ENCODE measurements at places on chromosomes 7 and 10.

DNA sequence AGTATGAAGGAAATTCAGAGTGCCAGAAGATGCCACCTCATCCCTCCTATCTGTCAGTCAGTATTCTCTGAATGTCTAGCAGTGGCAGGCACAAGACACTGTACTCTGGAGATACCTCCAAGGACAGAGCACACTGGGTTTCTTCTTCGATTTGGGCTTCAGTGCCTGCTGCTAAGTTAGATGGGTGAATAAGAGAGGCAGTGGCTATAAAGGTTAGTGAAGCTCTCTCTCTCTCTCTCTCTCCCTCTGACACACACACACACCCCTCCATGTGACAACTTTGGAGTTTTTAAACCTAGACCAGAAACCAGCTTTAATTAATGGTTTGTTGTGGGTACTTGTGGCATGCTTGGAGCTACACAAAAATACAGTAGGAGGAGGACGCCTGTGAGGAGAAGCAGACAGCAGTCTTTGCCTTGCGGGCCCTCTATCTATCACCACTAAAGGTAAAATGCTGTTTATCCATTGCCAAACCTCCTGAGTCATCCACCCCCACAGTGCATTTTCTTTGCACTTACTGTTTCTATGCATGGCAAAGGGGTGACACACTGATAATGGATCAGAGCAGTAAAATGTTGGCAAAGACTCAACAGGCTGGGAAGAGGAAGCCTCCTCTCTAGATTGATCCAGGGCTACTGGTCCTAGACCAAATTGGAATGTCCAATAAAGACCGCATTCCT is 102.5 kb downstream of the TRIL start:
- no peak for DNase-seq

DNA sequence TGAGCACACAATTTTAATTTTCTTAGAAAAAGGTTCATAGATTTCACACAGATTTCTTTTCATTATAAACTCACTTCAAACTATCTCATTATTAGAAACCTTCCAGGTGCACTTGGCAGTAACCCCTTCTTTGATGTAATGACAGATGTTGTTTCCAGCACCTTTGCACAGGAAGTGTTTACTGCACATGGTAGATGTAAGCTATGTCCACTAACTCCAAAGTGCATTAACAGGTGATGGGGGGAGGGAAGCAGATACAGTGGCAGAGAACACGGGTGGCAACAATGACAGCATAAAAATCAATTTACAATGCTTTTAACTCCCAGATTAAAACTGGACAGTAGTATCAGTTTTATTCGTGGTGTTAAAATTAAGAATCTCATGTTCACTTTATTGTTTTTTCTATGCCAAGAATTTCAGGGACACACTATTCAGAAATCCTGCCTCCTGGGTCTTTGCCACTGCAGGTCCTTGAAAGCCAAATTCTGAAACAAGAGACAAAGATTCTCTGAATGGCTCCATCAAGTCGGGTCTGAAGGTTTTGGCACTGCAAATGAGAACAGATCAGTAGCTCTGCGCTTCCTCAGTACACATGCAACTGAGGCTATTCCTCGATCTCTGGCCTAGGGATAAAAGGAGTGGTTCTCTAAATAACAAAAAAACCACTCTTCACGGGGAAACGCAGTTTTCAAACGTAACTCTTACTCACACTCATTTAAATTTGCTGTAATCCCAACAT is 187.7 kb downstream of the JAZF1 start:
- no peak for DNase-seq

- no peak for DNase-seq
Observed at GRCh38 chr10:67670401-67670800, 25.6 kb downstream of the CTNNA3 start.

- no peak for DNase-seq
Observed at GRCh38 chr7:134724606-134725005, 54.8 kb upstream of the CALD1 start.

- no peak for DNase-seq
Observed at GRCh38 chr10:131049016-131049415, 262.5 kb downstream of the TCERG1L start.

GRCh38 chr7:158065340-158065739 is 522.3 kb downstream of the PTPRN2 start:
- DNase-seq = no peak

GRCh38 chr10:59265141-59265540 is 88.7 kb downstream of the PHYHIPL start:
- no peak for DNase-seq

GRCh38 chr10:79266084-79266483 is 81.2 kb upstream of the PPIF start:
- DNase-seq = no peak

- no peak for DNase-seq
Observed at GRCh38 chr7:64551375-64552142, 11.3 kb downstream of the ZNF680 start.

DNA sequence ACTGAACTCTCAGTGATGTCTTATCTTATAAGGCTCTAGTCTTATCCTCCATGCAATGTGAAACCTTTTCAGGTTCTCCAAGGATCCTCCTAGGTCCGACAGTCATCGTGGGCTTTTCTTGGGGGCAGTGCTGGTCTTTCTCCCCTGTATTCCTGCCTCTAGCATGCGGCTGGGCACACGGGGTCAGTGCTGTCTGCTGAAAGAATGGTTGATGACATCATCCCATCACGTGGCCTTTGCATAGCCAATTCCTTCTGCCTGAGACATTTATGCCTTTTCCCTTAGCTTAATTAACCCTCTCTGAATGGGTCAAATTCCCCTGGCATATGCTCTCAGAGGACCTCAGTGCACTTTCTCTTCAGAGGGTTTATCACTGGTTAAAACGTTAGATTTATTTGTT is 27.0 kb upstream of the KCNK18 start:
- no peak for DNase-seq

DNA sequence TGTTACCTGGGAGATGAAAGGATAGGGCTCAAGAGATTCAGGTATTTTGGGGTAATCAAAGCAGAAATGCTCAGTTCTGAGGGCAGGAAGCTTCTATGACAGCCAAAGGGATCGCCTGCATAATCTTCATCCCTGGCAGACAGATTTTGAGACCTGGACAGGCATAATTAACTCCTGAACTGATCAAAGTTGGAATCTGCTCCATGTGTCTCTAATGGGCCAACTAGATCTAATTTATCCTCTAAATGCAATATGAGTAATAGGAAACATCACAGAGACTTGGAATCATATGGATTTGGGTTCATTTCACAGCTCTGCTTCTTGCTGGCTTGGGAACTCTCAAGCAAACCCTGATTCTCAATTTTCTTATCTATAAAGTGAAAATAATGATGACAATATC is 41.2 kb upstream of the EPHB6 start:
- no peak for DNase-seq

GRCh38 chr10:109914966-109915365 is 8.3 kb downstream of the XPNPEP1 start:
- DNase-seq = no peak

- DNase-seq = no peak
Observed at GRCh38 chr10:26743091-26743490, 45.6 kb downstream of the PDSS1 start.

GRCh38 chr7:75971961-75972763 is 22.2 kb downstream of the TMEM120A start:
- DNase-seq = no peak

DNA sequence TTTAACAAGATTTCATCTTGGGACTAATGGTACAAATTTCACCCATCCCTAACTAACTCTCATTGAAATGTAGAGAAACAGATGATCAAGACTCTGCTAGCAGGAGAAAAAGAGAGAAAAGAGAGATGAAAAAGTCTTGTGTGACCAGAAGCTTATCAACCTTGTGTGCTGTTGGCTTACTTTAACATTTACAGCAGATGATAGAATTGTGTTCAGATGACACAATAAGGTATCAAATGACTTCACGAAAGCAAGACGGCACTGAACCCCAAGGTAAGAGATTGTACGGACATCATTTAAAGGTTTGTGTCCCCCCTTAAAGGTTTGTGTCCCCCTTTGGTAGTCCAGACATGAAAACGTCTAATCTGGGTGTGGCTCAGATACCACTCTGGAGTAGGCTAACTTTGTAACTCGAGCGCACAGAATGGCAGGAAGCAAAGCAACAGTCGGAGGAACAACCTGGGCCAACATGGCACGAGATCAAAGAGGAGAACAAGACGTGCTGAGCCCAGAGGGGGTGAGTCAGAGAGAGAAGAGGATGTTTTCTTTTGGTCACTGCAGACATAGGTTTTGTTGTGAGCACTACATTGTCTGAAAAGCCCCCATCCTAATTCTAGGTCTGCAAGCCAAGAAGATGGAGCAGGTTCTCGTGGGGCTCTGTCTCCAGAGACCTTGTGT is 10.4 kb upstream of the LMBR1 start:
- DNase-seq = peak; percentile 66

DNA sequence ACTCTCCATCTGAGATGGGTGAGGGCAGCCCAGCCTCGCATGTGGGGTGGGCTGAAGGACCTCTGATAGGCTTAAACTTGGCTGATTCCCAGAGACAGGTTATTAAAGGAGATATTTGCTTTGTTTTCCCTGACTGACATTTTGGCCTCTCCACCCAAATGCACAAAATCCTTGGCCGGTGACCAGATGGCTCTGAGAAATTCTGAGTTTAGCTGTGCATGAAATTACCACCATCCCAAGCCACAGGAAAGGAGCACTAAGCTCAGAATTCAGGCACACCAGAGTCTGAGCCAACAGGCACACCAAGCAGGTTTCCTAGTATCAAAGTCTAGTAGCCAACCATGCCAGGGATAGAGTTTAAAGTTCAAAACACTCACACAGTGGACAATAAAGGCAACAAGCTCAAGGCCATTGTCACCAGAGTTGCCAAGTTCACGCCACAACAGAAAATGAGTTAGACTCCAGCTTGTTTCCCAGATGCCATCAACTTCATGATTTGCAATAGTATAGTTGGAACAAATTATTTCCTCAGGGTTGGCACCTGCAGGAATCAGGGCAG is 387.6 kb downstream of the KCNMA1 start:
- no peak for DNase-seq

DNA sequence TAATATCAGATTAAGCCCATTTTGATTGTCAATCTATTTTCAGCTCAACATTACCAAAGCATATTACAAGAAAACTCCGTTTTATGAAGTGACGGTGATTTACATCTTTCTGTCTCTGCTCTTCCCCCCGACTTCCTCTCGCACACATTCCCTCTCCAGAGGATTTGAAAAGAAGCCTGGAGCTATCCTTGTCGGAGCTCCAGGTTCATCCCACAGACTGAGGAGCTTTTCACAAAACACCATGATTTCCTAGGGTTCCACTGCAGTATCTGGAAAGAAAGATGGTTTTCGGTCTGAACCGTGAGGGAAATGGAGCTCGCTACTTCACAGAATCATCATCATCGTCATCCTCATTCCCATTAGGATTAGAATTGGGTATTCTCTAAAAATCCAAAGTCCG is 655.5 kb upstream of the MGMT start:
- no peak for DNase-seq

- DNase-seq = no peak
Observed at GRCh38 chr10:74786126-74786525, 40.3 kb upstream of the KAT6B start.

GRCh38 chr10:117860823-117861222 is 185.9 kb downstream of the RAB11FIP2 start:
- DNase-seq = no peak

DNA sequence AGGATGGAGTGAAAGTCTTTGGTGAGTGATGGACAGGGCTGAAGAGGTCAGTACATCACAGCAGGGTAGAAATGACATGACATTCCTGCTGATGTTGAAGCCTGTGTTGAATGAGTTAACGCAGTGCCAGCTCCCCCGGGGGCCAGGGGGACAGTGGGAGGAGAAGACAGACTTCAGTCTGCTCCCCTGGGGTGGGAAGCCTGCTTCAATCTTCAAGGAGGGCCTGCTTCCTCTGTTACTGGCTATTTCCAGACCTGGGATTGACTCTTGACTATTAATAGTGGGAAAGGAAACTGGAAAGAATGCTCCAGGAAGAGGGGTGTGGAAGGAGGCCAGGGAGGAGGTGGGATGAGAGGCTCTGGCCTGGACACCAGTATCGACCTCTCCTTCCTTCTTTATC is 27.2 kb downstream of the PODXL start:
- DNase-seq = no peak

DNA sequence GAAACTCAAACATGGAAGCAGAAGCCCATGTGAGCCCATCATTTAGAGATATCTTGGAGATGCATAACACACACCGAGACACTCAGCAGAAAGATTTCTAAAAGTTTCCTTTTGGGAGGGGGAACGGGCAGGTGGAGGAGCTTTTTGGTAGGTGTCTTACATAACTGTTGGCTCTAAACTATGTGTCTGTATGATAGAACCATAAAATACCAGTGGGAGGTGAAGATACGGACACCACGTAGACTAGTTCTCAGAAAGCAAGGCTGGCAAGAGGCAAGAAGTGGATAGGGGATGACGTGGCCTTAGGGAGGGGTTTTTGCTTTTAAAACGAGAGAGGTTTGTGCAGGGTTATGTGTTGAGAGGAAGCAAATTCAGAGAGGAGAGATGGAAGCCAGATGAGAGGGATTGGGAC is 36.5 kb downstream of the IL15RA start:
- DNase-seq = no peak

- no peak for DNase-seq
Observed at GRCh38 chr10:126041117-126041516, 144.8 kb downstream of the FANK1 start.

- DNase-seq = no peak
Observed at GRCh38 chr7:158541346-158542010, 46.1 kb downstream of the PTPRN2 start.

DNA sequence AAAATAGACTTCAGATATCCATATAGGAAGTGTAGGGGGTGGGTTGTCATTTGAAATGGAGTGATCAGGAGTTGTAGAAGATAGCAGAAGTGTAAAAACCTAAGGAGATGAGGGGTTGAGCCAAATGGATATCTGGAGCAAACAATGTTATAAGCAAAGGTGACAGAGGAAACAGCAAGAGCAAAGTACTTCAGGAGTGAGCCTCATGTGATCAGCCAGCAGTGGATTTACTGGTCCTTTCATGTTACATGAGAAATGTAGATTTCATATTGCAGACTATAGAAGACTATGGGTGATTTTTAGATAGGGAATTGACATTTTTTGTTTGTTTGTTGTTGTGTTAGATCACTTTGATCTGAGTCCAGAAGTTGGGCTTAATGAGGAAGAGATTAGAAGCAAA is 47.7 kb downstream of the GNAT3 start:
- no peak for DNase-seq

- no peak for DNase-seq
Observed at GRCh38 chr10:11225935-11226334, 208.3 kb downstream of the CELF2 start.

- no peak for DNase-seq
Observed at GRCh38 chr10:42959833-42960232, 117.0 kb upstream of the RET start.

DNA sequence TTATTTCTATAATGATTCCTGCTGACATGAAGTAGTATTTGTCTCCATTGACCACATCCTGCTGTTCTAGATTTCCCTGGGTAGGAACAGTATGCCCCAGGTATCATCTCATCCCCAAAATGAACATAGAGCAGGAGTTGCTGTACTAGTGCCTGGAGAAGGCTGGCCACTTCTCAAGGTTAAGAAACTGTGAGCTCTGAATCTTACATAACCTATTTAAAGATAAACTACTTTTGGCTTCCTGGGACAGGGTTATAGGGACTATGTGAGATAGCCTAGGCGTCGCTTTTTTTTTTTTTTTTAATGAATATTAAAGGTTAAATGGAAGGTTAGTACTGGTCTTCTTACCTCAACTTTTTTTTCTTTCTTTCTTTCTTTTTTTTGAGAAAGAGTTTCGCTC is 103.0 kb downstream of the LRRC4 start:
- DNase-seq = no peak

All from pulmonary artery endothelial cell (primary cell).